ENCODE measurements at places on chromosomes 16 and 17.

GRCh38 chr17:49469831-49470810 lies 25.0 kb upstream of the NGFR start:
- DNase-seq, result no peak

GRCh38 chr16:67533024-67533560 lies 4.5 kb downstream of the RIPOR1 start:
- no peak for DNase-seq

DNA sequence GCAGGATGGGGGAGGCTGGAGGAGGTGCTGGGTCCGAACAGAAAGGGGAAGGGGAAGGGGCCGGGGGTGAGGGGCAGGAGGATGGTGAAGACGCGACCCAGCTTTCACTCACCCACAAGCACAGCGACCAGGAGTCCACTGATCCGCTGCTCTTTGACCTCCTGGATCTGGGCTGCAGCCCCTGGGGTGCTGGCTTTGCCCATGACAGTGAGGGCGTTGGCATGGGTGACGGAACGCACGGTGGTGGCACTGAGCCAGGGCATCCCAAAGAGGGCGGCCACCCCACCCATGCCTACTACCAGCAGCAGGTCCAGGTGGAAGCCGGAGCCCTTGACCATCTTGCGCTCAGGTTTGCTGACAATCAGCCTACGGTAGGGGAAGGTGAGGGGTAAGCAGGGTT lies 14.9 kb downstream of the SLC4A1 start:
- DNase-seq, result no peak

- no peak for DNase-seq
These were observed 11.3 kb downstream of the TMC6 start for GRCh38 chr17:78117027-78117981.

- no peak for DNase-seq
These were observed 44.8 kb downstream of the RNF135 start for GRCh38 chr17:31015639-31016038.

DNA sequence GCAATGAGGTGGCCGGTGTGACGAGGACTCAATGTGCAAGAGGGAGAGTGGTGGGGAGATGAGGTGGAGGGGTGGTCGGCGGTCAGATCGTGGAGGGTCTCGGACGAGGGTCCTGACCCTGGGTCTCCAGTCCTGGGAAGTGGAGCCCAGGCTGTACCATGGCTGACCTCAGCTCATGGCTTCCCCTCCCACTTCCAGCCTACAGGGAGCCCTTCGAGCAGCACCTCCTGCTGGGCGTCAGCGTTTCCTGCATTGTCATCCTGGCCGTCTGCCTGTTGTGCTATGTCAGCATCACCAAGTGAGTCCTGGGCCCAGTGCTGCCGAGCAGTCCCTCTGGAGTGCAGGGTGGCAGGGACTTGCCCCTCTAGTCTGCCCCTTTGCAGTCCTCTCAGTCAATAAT lies 41.8 kb downstream of the IL4R start:
- no peak for DNase-seq

DNA sequence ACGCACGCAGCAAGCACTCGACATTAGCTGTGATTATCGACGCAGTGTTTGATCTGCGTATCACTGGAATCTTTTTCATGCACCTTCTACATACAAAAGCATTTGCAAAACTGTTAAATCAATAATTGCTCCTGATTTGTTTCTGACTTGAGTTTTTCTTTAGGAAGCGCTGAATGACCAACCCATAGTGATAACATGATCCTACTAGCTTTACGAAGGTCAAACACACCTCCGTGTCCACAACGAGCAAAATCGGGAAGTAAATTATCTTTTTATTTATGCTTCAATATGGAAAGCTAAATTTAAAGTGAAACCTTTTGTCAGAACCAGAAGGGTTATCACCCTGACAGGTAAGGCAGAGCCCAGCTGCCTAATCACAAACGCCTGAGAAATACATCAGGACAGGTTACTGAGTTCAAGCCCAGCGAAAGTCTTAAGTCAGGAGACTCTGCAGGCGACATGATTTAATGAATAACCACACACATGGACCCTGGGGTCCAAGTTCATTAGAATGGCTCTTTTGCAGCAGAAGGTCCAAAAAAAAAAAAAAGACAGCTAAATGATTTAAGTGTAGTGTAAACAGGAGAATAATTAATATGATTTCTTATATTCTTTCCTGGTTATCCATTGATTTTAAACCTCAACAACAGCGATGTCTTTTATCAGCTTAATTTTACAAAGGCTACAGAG lies 104.2 kb downstream of the ADCY9 start:
- DNase-seq, result no peak

GRCh38 chr17:40328386-40328766 lies 19.4 kb downstream of the RARA start:
- DNase-seq, result no peak

DNA sequence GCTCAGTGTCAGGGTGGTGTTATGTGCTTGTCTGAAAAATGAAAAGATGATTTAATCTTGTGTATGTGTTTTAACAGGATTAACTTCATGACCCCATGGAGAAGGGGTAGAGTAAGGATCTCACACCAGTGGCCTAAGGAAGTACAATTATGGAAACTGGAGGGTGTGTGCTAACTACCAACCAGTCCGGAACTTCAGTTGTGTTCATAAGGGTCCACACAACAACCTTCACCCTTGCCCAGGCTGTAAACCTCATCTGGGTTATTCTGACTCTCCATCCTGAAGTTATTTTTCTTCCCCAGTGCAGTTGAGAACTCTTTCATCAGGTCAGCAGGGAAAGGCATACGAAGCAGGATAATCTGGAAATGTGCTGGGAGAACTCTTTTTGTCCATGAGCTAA lies 158.9 kb downstream of the MAP2K6 start:
- DNase-seq, result no peak

- no peak for DNase-seq
These were observed 29.6 kb upstream of the HNF1B start for GRCh38 chr17:37774504-37774903.

DNA sequence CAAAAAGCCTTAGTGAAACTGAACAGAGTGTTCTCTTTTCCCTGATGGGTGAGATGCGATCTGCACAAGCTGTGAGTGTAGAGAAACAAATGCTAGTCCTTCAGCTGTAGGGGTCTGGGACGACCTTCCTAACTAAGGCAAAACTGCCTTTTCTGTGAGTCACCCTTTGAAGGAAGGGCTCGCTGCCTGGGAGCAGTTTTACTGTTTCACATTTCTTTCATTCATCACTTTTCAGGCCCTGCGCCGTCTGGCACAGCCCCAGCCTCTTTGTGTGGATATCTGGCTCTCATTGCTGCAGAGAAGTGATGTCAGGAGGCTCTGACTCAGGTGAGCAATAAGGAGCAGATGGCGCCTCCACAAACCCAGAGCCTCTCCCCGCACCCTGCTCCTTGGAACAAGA lies 57.4 kb downstream of the HS3ST3A1 start:
- peak; percentile 36 for DNase-seq

GRCh38 chr16:89375686-89376085 lies 114.7 kb downstream of the ANKRD11 start:
- DNase-seq, result no peak

- DNase-seq, result no peak
These were observed 50.9 kb upstream of the CPNE2 start for GRCh38 chr16:57041182-57042156.

GRCh38 chr17:1630662-1631061 lies 2.0 kb upstream of the SLC43A2 start:
- no peak for DNase-seq

- DNase-seq, result no peak
These were observed 1.8 kb downstream of the VASN start for GRCh38 chr16:4373356-4373908.

GRCh38 chr16:82649766-82650165 lies 23.0 kb downstream of the CDH13 start:
- no peak for DNase-seq

DNA sequence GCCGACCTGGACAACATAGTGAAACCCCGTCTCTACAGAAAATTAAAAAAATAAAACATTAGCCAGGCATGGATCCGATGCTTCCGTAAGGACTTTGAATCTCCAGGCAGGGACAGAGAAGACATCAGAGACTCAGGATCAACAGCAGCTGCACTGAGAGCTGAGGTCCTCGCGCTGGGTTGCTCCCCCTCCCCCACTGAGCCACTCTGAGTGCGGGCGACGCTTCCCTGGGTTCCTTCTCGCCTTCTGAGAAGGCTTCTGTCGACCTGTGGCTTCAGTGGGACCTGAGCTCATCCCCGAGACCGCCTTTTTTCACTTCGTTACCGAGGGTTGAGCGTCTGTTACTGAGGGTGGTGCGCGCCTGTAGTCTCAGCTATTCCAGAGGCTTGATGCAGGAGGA lies 20.4 kb downstream of the ACTG1 start:
- no peak for DNase-seq

GRCh38 chr17:62653002-62653825 lies 25.7 kb downstream of the MRC2 start:
- DNase-seq, result no peak

DNA sequence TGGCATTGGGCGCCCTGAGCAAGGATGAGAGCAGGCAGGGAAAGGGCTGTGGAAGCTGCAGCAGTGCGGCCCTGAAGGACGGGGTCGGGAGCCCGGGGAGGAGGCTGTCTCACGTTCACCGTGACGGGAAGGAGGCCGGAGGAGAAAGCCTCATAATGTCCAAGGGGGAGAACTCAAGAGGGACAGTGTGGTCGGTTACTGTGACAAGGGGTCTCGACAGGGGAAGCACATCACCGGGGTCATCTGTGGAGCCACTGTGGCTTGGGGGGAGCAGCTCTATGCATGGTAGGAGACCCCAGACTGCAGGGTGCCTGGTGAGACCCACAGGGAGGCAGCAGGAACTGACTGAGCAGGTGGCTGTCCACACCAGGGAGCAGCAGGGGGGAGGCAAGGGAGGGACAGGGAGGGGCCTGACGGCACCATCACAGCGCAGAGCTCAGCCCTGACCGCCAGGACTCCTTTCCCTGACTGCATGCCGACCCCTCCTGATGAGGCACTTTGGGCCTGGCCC lies 154.6 kb upstream of the CHMP6 start:
- DNase-seq, result no peak

GRCh38 chr17:32673964-32674363 lies 187.2 kb downstream of the CDK5R1 start:
- DNase-seq, result no peak

- no peak for DNase-seq
These were observed 15.1 kb upstream of the SLC52A1 start for GRCh38 chr17:5050278-5050677.

- DNase-seq, result no peak
These were observed 84.7 kb downstream of the PLCG2 start for GRCh38 chr16:81863630-81864352.

DNA sequence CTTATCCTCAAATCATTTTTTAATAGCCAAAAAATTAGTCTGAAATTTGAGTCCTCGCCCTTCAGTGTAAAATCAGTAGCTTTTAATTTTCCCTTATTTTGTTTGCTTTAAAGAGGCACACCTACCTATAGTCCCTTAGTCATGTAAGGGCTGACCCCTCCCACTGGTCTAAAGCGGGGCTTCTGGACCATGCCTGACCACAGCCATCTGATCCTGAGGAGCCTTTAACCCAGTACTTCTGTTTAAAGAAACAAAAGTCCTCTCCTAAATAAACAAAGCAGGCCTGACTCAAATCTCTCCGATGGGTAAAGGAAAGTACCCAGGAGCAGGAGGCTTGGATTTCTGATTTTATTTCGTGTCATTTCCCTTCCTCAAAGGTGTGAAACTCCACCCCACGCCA lies 92.0 kb upstream of the CCL2 start:
- no peak for DNase-seq

DNA sequence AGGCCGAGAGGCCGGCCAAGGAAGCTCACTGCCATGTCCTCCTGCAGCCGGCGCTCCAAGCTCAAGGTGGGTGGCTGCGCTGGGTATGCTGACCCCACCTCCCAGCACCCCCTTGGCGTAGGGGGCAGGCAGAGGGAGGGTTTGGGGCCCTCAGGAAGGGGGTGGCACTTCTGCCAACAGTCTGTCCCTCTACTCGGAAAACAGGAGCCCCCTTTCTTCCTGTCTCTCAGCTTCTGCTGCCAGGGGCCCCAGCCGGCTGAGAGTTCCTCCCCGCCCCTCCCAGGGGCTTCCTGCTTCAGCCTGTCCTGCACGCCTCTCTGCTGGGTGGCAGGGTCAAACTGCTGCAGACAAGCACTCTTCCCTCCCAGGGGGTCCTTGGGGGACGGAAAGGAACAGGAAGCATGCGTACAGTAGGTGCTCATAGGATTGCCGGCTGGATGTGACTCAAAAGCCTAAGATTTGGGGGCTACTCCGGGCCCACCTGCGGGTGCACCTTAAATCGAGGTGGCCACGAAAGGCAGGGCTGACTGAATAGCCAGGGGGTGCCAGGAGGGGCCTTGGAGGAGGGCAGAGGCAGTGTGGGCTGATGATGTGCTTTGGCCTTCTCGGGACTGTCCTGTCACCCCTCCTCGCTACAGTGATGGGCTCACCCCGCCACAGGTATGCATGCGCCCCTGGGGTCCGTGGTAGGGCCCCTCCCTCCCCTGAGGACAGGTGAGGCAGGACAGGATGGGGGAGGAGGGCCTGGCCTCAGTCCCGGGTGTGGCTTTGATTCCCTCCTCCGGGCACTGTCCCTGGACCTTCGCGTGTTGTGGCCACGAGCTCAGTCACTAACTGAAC lies 4.0 kb downstream of the CBX2 start:
- no peak for DNase-seq
